ENCODE measurements at places on chromosomes 1 and 21.

GRCh38 chr21:40242586-40243265 is 375.5 kb downstream of the PCP4 start:
- DNase-seq: no peak

DNA sequence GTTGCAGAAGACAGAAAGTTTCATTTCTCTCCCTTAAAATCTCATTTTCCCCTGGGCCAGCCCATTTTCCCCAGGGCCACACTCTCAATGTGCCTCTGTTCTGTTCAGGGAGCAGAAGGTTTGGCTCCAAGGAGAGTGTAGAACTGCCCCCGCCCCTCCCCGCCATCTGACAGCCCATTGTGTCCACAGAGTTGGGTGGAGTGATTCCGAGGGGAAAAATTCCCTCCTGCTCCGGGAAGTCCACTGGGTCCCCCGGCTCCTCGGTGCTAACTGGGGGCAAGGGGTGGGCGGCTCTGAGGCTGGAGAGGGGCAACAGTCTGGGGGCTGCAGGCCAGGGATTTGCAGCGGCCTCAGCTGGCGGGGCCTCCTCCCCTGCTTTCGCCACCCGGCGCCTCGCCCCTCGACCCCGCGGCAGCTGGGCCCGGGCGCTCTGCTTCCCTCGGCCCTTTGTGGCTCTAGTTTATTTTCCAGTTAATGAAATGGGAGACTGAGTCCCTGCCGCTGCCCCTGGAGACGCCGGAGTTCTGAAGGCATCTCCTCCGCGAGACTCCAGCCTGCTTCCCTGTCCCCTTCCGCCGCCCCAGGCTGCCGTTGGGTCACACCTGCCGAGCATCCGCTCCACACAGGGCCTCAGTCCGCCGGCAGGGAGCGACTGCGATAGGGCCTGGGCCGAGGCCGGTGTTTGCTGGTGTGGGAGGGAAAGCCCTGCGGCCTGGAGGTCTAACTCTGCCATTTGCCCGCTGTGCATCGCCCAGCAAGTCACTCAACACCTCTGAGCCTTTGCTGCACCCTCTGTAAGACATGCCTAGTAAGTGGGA is 14.7 kb upstream of the KIRREL1 start:
- no peak for DNase-seq

DNA sequence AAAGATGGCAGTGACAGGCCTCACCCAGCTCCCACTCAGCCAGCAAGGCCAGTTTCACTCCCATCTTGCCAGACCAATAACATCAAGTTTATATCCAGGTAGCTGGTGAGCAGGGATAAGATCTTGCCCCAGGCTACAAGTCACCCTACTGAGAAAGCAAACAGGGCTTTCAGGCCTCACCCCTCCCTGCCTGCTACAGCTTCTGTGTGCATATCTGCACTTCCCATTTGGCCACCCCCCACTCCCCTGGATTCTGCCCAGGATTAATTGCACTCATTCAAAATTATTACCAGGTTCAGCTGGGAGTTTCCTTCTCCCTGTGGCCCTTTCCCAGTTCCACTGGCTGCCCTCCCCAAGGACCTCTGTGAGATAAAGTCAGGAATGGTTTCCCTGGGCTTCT is 352.1 kb downstream of the TBX15 start:
- no peak for DNase-seq

DNA sequence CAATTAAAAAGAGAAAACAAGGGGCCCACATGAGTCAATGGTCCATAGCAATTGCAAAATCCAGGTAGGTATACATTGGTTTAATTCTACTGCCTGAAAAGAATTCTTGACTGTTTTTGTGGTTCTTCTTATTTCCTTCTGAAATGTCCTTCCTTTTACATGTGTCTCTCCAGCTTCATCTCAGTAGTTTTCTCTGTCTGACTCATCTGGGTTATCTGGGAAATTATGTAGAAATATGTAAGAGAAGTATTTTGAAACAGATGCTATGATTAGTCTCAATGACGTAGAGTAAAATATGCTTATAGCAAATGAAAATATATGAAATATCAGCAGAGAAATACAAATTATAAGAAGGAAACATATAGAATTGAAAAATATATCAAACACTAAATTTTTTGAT is 953.2 kb downstream of the BRINP3 start:
- DNase-seq: no peak

GRCh38 chr1:86105533-86105866 is 51.1 kb downstream of the COL24A1 start:
- DNase-seq: no peak

DNA sequence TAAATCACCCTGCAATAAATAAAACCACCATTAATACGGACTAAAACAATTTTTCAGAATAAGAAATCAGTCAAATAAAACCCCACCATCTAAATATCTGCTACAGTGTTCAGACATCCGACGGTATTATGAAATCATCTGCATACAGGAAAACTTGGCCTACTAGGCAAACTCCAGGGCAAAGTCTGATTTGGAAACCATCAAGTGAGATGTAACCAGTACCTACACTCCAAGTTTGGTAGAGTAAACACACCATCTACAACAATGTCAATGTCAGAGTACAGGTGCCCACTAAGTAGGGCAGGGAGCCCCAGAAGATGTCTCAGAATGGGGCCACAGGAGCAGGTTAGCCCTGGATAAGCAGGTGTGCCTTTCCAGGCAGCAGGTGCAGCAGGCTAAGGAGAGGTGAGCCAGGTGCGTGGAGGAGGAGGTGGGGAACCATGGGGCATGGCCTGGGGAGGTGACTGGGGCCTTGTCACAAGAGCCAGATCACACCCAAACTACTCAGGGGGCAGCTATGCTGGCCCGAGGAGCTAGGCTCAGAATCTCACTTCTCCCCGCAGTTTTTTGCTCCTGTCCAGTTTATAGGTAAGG is 59.6 kb downstream of the CAPZB start:
- DNase-seq: no peak

GRCh38 chr1:8349961-8350360 is 32.0 kb downstream of the SLC45A1 start:
- no peak for DNase-seq

GRCh38 chr1:213275293-213275692 is 224.3 kb downstream of the RPS6KC1 start:
- no peak for DNase-seq

GRCh38 chr1:219954052-219954451 is 25.7 kb upstream of the SLC30A10 start:
- no peak for DNase-seq

- DNase-seq: no peak
Observed at GRCh38 chr21:35414507-35415139, 365.5 kb upstream of the RUNX1 start.

DNA sequence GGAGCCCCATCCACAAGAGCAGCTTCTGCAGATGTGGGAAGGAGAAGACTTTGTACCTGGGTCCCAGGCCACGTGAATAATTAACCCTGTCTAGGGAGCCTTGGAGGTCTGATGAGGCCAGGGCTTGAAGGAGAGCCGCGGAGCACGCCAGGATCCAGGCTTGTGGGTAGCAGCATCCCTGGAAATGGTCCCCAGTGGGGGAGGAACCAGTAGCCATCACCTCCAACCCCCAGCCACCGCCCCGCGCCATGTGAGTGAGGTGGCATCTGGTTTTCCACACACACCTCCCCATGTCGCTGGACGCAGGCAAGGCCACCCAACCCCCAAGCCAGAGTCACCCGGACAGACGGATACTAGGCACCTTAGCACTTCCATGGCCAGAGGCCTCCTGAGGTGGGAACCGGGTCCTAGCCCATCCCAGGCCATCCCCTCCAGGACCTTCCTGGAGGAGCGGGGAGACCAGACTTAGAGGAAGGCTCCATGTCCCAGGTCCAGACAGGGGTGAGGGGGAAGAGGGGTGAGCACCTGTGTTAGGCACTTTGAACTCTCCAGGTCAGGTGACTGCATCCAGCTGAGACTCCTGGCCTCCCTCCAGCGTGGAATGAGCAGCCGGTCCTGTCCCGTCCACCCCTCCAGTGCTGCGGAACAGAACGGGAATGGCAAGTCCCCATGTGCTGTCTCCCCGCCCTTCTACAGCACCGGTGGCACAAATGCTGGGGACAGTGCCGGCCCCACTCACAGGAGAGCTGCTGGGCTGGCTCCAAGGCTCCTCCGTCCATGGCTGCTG is 53.2 kb downstream of the RIPK4 start:
- DNase-seq: no peak

DNA sequence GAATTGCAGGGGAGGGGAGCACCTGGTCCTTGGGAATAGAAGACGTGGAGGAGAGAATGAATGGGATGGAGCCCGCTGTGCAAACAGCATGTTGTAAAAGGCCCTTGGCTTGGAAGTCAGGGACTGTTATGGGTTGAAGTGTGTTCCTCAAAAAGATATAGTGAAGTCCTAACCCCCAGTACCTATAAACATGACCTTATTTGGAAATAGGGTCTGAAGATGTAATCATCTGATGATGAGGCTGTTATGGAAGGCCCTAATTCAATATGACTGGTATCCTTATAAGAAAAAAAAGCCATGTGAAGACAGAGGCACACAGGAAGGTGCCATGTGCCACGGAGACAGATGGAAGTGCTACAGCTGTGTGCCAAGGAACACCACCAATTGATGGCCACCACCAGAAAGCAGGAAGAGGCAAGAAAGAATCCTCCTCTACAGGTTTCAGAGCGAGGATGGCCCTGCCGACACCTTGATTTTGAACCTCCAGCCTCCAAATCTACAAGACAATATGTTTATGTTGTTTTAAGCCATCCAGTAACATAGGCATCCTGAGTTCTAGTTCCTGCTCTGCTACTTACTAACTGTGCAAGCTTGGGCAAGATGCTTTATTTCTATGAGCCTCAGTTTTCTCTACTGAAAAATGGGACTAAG is 51.2 kb downstream of the LRRN2 start:
- no peak for DNase-seq

DNA sequence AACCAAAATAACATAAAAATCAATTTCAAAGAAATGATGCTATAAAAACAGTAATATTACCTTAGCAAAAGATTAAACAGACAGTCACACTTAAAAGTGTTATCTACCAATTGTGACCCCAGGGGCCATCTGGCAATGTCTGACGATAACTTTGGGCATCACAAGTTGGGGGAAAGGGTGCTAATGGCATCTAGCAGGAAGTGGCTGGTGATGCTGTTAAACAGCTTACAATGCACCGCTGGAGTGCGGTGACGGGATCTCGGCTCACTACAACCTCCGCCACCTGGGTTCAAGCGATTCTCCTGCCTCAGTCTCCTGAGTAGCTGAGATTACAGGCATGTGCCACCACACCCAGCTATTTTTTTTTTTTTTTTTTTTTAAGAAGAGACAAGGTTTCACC is 27.6 kb downstream of the NUP133 start:
- DNase-seq: no peak

DNA sequence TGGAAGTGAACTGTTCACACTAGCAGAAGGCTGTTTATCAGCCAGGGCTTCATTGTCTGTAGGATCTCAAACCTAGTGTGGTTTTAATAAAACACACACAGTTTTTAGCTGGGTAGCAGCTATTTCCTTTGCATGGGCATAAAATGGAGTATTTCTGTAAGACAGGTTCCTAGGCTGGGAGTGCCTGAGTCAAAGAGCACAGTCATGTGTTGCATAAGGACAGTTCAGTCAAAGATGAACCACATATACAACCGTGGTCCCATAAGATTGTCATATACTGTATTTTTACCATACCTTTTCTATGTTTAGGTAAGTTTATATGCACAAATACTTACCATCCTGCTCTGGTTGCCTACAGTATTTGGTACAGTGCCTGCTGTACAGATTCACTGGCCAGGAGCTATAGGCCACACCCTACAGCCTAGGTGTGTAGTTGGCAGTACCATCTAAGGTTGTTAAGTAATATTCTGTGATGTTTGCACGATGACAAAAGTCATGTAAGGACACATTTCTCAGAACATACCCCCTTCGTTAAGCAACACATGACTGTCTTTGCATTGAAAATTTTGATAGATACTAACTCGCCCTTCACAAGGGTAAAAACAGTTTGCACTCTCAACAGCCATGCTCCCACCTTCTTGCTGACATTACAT is 17.2 kb downstream of the LGALS8 start:
- DNase-seq: no peak

DNA sequence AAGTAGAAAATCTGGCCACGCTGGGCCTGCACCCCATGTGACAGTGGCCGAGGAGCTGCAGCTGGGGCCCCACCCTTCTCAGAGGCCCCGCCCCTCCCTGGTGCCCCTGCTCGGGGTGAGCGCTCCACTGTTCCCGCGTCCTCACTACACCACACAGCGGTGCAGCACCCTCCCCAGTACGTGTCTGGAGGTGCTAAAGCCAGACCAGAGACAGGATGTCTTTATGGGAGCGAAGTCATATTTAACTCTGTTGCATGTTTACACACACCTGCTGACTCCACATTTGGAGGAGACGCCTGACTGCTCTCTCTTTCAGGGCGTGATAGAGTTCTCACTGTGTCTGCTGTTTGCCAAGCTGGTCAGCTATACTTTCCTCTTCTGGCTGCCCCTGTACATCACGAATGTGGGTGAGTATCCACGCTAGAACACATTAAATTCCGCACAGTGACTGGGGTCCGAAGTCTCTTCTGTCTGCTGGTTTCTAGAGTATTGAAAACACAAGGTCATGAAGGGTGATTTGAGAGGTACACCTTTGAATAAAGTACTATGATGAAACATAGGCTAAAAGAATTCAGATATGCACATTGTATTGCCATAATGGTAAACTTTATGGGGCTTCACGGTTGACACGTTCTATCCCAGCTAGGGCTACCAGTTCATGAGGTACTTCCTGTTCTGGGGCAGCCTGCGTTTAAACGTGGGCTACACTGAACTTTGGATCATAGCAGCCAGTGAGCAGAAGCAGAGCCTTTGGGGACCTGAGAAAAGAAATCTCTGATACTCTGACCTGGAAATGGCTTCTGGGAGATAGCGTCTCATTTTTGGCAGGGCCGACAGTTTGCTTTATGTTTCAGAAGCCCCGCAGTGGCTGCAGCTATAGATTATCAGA is 48.4 kb downstream of the SLC37A1 start:
- no peak for DNase-seq

GRCh38 chr1:63790989-63791388 is 17.2 kb downstream of the ROR1 start:
- no peak for DNase-seq

DNA sequence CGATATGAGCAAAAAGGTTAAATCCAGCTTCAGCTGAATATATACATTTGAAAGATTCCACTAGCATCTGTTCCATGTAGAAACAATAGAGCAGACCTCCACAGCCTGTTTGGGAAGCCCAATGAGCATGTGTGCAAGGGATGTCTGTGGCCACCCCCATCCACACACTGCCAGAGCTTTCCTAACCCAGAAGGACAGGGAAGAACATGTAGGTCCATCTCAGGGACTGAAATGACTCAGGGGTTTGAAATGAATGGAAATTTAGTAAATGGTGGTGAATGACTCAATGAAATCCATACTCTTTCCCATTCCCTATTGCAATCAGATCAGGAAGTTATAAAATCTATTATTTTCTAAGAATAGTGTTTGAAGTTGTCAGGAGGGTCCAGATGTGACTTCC is 397.2 kb downstream of the DUSP10 start:
- DNase-seq: no peak

- DNase-seq: no peak
Observed at GRCh38 chr1:25621876-25622275, 5.3 kb downstream of the MAN1C1 start.
